ENCODE measurements at places on chromosomes 4 and X. TPM values are rescaled to one million over a fixed set of nuclear protein-coding genes. Genes with fewer than 3 reads are reported as not detected.
A peak's percentile ranks its signal among the peaks of the same experiment; 100 is the strongest.

GRCh38 chr4:39893693-39894072, 84.0 kb downstream of the PDS5A start:
- no peak for DNase-seq

Gene RAB9B
- 6.5 TPM for total RNA-seq

GRCh38 chr4:95539106-95539505, 9.7 kb downstream of the UNC5C start:
- no peak for DNase-seq

Gene NRK
- total RNA-seq: 2.2 TPM

GRCh38 chrX:120242813-120243212, 7.8 kb upstream of the ZBTB33 start:
- no peak for DNase-seq

DNA sequence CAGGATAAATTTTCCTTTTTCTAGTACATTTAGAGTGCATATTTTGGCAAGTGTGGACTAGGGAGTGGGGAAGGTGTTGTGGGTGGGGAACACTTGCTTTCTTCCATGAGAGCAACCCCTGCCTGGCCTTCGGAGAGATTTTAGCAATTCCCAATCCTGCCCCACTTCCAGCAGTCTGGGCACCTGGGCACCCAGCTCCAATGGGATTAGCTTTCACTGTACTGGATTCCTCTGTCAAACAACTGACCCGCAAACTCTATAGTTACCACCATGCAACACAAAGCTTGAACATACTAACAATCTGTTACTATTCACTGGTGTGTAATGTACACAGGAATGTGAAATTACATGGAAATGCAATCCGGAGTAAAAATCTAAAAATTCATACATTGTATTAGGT, 50.3 kb downstream of the SH3RF1 start:
- no peak for DNase-seq

Gene CXorf49
- total RNA-seq: not detected

- DNase-seq: no peak
These were observed 532.8 kb downstream of the GBA3 start for GRCh38 chr4:23225564-23225963.

- DNase-seq: no peak
These were observed 927.8 kb downstream of the STPG2 start for GRCh38 chr4:97215409-97215941.

DNA sequence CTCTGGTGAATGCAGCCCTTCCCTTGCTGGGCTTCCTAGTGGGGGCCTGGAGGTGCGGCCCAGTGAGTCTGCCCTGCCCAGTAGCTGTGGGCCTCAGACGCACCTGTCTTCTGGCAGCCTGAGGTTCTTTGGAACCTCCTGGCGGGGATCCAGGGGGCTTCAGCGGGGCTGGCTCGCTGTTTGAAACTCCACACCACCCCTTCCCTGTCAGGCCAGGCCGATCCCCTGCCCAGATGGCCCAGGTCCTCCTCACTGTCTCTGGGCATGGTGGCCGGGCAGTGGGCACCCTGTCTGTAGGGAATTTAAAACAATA, 10.7 kb upstream of the NKX1-1 start:
- no peak for DNase-seq

DNA sequence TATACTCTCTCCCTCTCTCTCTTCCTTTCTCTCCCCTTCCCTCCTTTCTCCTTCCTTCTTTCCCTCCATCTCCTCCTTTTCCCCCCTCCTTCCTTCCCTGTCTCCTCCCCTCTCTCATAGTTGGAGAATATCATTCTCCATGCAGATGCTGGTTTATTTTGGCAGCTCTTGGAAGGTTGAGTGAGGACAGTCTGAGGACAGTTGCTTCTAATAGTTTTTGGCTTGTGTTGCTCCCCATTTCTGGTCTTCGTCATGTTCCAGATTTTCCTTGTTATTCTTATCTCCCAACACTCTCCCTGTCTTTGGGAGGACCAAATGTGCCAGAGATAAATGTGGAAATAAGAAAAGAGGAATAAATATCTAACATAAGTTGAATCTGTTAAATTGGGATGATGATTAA, 263.0 kb downstream of the FRMPD4 start:
- DNase-seq: no peak

GRCh38 chr4:38572793-38573192, 91.2 kb upstream of the KLF3 start:
- no peak for DNase-seq

DNA sequence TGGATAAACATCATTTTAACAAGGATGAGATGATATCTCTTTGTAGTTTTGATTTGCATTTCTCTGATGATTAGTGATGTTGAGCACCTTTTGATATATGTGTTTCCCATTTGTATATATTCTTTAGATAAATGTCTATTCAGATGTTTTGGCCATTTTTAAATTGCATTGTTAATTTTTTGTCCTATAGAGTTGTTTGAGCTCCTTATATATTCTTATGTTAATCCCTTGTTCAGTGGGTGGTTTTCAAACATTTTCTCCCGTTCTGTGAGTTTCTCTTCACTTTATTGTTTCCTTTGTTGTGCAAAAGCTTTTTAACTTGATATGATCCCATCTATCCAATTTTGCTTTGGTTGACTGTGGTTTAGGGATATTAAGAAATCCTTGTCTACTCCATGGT, 606.0 kb downstream of the CCSER1 start:
- no peak for DNase-seq

DNA sequence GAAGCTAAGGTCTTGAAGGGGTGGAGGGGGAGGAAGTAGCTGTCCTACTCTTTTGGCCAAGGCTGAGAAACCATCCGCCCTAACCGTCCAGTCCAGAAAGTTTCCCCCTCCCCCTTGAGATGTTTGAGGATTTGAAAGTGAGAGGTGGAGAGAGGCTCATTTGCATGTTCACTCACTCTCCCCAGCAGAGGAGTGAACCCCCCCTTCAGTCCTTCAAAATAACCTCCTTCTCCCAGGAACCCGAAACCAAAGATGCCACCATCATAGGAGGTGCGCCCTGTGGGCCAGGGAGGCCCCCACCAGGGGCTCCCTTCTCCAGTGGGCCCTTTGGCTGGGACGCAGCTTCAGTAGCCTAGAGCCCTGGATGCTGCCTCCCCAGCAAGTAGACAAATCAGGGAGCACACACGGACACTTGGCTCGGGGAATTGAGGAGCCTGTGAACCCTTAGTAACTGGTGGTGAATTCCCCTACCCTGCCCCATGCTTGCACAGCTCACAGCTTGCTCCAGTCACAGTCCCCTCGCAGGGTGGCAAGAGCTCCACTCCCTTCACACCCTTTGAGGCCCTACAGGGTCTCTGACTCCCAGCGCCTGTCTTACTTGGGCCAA, 25.6 kb downstream of the ELF4 start:
- no peak for DNase-seq

Gene FANCB
- total RNA-seq: 1.8 TPM

DNA sequence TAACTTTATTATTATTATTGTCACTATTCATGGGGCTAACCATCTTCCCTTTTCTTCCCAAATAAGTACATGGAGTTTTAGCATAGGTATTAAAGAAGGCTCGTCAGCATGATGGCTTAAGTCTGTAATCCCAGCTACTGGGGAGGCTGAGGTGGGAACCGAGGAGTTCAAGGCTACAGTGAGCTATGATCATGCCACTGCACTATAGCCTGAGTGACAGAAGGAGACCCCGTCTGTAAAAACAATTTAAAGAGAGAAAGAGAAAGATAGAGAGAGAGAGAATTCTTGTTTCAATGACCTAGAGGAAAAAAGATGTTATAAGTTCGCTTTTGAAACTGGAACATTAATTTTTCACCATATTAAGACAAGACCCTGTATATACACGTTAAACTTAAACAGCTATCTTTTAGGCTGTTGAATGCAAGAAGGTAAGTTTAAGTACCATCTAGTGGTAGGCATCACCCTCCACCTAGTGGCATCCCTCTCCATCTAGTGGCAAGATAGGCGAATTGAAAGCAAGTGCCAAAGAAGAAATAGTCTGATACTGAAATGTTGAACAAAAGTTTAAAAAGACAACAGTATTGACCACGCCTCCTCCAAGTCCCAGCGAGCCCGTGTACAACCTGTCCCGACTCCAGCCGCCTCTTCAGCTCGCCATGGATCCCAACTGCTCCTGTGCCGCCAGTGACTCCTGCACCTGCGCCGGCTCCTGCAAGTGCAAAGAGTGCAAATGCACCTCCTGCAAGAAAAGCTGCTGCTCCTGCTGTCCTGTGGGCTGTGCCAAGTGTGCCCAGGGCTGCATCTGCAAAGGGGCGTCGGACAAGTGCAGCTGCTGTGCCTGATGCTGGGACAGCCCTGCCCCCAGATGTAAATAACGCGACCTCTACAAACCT, 26.0 kb upstream of the YTHDC1 start:
- DNase-seq: peak; percentile 47

DNA sequence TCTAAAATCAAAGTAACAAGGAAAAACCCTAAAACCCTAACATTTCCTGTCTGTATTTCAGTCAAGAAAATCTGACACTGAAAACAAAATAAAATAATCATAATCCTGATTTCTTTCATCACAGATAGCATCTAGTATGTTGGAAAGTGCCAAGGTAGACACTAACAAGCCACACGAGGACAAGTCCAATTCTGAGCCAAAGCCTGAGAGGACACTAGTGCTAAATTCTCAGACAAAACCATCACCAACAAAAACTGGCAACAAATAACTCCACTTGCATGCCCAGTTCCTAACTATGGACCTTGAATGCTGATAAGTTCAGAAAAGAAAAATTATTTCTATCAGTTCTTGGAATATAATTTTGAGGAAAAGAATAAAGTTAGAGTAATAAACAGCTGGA, 113.7 kb downstream of the MANBA start:
- no peak for DNase-seq

GRCh38 chr4:157587681-157588423, 367.3 kb downstream of the GRIA2 start:
- DNase-seq: no peak

DNA sequence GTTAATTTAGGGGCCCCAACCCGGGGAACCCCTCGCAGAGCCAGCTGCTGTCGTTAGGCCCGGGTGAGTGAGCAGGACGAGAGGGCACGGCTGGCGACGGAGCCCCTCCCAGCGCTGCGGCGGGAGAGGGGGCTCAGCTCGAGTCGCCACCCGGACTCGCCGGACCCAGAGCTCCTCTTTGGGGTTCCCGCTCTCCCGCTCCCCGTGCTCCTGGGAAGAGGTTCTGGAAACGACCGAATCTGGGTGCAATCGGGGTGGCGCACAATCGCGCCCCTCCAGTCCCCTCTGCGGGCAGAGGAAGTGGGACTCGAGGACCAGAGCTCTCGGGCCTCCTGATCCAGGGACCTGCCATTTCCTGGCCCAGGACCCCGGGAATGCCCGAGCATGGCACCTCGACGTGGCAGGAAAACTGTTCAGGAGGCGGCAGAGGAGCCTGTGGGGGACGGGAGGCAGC, 37.3 kb upstream of the ARAF start:
- no peak for DNase-seq

- DNase-seq: no peak
These were observed 591.8 kb upstream of the CPEB2 start for GRCh38 chr4:14410516-14410915.

Gene SUPT20HL2
- 0.57 TPM for total RNA-seq

- no peak for DNase-seq
These were observed 278.1 kb upstream of the TET2 start for GRCh38 chr4:104868533-104868932.

DNA sequence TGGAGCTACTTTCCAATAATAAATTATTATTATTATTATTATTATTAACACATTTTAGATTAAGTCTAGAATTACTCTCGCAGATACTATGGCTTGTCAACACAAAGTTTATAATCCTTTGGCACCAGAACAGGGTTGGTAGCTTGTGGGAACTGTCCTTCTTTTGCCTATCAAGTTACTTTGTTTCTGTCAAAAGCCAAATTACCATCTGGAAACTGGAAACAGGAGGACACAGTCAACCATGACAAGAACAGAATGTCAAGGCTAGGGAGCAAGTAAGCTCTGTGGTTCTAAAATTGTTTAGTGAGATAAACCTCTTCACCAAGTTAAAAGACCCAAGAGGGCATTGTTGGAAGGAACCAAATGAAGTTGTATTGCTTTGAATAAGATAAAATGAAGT, 42.5 kb downstream of the DGKK start:
- DNase-seq: no peak

- peak; percentile 89 for DNase-seq
These were observed at the start of gene SLC25A4 for GRCh38 chr4:185142912-185143600. TSS of gene SLC25A4 (plus strand) at chr4:185143266. CDS start at chr4:185143373, 107 bp downstream.

DNA sequence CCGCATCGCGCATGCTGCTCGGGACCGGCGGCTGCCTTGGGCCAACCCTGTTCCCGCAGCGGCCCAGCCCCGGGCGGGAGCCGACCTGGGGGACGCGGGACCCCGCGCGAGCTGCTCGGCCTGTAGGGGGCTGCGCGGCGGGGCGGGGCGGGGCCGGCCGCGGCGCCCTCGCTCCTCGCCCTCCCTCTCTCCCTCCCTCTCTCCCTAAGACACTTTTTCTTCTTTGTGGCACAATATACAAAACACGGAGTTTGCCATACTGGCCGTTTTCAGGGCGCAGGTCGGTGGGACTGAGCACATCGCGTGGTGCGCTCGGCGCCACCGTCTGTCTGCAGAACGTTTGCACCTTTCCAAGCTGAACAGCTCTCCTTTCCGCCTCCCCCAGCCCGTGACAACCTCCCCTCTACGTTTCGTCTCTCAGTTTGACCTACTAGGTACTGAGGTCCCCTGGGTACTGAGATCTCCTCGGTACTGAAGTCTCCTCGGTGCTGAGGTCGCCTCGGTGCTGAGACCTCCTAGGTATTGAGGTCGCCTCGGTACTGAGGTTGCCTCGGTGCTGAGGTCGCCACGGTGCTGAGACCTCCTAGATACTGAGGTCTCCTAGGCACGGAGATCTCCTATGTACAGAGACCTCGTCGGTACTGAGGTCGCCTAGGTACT, 261.1 kb upstream of the PLCXD1 start:
- DNase-seq: no peak

DNA sequence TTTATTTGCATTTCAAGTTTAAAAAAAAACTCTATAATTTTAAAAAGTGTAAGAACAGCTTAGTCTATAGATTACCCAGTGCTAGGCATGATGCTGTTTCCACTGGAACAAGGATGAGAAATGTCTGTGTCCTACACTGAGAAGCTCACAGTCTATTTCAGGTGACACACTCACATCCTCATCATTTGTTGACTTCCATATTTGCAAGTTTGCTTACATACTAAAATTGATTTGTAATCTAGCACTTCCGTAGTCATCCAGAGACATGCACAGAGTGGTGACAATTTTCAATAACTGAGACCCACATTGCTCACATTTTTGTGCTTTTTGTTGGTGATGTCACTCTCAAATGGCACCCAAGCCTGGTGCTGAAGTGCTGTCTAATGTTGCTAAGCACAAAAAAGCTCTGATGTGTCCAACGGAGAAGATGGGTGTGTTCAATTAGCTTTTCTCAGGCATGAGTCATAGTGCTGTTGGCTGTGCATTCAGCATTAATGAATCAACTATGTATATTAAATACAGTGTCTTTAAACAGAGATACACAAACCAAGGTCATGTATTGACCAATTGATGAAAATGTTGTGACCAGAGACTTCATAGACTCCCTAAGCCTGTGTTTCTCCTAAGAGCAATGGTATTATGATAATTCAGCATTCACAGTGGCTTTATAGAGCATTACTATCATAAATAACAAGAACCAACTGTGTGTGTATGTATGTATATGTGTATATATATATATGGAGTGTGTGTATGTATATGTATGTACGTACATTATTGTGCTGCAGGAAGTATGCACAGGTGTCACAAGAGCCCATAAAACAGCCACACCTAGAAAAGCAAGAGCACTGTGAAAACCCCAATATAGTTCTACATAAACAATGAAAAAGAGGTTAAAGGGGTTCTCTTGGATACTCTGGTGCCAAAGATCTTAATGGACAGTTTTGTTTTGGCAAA, 31.2 kb upstream of the VCX3B start:
- no peak for DNase-seq

GRCh38 chrX:71217298-71217697, 5.7 kb upstream of the GJB1 start:
- DNase-seq: no peak

- no peak for DNase-seq
These were observed 56.9 kb downstream of the SERTM2 start for GRCh38 chrX:111568354-111568753.

Data from ureter (tissue), 1 donor.